T-helper 1 cell (primary cell): ENCODE measurements at places on chromosomes 4 and X.

- no peak for DNase-seq
These were observed 57.5 kb upstream of the ZCCHC13 start for GRCh38 chrX:74246524-74246923.

GRCh38 chrX:46757052-46757451, 1.9 kb downstream of the SLC9A7 start:
- DNase-seq, result no peak

DNA sequence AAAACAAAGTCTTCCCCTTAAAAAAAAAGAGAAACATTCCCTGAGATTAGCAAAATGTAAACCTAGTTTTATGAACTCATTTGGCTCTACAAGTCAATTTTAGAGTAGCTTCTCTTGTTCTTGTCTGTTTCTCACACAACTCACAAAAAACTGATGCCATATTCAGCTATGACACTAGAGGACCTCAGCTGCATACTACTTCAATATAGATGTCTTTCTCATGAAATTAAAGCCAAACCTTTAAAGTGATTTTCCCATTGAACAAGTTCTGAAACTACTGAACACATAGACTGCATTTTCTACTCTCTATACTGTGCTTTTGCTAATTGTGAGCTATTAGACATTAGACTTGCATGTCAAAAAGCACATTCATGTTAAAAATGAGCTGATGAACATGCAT, 49.8 kb downstream of the TBCK start:
- DNase-seq, result no peak

DNA sequence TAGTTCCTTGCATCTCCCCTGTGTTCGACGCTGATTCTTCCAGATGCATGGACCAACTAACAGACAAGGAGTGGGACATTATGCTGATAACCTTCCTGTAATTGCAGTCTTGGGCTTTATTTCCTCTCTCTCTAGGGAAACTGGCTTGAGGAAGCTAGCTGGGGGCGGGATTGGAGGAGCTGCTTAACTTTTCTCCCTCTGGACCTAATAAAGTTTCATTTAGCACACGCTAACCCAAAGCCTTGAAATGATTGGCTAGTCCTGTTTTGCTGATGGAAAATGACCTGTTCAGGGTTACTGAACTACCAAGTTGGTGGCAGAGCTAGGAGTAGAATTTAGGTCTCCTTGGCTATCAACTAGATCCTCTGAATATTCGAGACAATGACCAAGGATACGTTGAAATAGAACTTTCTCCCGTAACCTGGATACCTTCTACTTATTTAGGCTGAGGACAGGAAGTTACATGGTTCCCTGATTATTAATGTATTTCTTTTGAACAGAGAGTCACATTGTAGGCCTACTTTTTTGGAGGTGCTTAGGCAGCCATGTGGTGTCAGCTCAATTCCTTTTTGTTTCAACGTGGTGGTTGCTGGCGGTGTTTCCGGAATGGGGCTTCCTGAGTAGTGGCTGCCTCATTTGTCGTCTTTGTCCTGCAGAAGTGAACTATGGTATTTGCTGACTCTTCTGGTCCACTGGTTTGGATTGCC, 2.0 kb downstream of the PGK1 start:
- DNase-seq, result peak; percentile 10

DNA sequence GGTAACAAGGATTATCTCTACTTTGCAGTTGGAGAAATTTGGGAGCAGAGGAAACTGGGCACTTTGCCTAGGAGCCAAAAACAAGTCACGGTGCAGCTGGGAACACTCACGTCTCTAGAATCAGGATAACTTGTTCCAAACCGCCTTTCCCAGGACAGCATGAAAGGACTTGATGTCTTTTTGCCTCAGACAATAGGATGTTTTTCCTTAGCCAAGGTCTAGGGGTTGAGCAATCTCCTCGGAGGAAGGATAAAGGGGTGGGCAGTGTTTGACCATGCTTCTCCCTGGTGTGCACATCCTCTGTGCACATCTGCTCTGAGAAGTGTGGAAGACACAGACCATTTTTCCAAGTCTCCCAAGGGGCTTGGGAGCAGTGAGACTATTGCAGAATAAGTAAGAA, 1.7 kb upstream of the SPARCL1 start:
- no peak for DNase-seq

DNA sequence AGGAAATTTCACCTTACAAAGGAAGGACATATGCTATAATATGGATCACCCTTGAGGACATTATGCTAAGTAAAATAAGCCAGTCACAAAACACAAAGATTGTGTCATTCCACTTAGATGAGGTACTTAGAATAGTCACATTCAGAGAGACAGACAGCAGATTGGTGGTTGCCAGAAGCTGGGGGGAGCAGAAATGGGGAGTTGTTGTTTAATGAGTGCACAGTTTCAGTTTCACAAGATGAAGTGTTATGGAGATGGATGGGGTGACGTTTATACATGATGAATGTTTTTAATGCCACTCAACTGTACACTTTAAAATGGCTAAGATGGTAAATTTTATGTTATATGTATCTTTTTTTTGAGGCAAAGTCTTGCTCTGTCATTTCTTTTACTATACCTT, 14.8 kb upstream of the SPON2 start:
- no peak for DNase-seq

- no peak for DNase-seq
These were observed 182.1 kb upstream of the MAP3K15 start for GRCh38 chrX:19697416-19697815.

GRCh38 chrX:56932106-56932505, 63.2 kb downstream of the SPIN3 start:
- no peak for DNase-seq

DNA sequence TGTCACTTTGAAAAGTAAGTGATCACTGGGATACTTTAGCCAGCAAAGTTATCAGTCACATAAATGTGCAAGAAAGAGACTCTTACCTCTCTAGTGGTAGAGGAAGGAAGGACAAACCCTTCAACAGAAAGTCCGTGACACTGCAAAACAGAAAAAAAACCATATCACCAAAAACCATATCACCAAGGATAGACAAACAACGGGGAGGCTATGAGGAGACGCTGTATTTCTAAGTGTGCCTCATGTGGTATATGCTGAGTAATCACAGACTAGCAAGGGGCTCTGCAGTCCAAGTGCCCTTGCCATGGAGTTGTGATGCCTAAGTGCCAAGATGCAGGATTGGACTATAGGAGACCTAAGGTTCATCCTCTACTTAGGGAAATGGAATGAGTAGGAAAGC, 11.5 kb upstream of the HDAC8 start:
- DNase-seq, result no peak

DNA sequence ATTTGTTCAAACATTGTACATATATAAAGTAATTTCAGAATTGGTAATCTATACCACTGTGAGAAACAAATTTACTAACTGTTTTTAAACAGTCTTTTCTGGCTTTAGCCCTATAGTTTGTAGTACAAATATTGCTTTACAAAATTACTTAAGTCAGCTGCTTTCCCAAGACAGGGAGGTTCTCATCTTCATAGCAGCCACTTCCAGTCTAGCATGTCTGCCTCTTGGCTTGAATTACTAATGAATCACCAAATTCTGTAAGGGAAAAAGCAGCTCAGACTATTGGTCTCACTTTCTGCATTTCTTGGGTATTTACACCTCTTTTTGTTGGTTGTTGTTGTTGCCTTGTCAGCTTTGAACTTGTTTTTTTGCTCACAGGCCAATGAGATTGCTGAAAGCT, 187.2 kb downstream of the NPFFR2 start:
- no peak for DNase-seq

DNA sequence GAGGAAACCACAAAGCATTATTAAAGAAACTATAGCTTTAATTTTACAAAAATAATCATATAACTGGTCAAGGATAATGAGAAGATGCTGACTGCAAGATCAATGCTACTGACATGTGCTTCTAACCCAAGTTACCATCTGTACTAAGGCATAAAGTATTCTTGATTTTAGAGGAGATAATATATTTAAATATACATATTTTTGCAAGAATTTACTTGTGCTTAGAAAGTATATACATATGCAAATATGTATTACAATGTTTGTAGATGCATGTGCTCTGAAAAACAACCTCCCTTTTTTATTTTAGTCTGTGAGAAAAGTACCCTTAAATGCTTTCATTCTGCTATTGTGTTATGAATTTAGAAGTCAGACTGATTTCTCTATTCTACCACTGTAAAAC, 740.7 kb upstream of the SLIT2 start:
- no peak for DNase-seq

DNA sequence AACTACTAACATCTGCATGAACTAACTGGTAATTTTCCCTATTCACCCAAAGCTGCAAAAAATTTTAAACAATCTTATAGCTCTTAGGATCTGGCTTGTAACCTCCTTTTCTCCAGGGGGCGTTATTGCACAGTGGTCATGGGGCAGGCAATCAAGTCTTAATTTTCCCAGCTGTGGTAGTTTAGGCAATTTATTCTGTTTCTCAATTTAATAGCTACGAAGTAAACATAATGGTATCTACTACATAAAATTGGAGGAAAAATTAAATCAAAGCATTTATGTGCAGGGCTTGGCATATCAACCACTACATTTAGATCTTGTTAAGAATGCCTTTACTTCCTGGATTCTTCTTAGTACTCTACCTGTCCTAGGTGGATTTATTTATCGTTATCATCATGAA, 137.4 kb upstream of the GUCY1A1 start:
- no peak for DNase-seq

GRCh38 chr4:1096841-1097240, 16.5 kb downstream of the RNF212 start:
- DNase-seq, result no peak

DNA sequence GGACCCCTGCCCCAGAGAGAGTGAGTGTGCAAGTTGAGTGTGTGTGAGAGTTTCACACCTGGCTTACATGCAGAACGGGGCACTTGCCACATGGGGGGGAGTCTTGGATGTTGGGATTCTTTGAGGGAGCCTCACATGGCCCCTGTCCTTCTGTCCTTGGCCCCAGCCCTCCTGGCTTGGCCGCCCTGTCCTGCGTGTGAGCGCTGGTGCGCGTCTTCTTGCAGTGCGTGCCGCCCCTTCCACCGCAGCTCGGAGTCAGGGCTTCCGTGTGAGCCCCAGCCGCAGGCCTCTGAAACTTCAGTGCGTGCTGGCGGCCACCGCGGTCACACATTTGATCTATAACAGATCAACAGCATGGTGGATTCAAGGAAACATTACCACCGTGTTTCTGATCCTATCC, 30.1 kb upstream of the HGFAC start:
- DNase-seq, result no peak

GRCh38 chr4:162706051-162706450, 460.6 kb downstream of the NAF1 start:
- DNase-seq, result no peak

- peak; percentile 52 for DNase-seq
These were observed at the start of the genes CNGA1 and NIPAL1 for GRCh38 chr4:48016141-48017107. TSS of gene CNGA1 (minus strand) at chr4:48016681. CDS start at chr4:47952689, 63,992 bp downstream. TSS of gene NIPAL1 (plus strand) at chr4:48016772. CDS start at chr4:48016840, 68 bp downstream.

DNA sequence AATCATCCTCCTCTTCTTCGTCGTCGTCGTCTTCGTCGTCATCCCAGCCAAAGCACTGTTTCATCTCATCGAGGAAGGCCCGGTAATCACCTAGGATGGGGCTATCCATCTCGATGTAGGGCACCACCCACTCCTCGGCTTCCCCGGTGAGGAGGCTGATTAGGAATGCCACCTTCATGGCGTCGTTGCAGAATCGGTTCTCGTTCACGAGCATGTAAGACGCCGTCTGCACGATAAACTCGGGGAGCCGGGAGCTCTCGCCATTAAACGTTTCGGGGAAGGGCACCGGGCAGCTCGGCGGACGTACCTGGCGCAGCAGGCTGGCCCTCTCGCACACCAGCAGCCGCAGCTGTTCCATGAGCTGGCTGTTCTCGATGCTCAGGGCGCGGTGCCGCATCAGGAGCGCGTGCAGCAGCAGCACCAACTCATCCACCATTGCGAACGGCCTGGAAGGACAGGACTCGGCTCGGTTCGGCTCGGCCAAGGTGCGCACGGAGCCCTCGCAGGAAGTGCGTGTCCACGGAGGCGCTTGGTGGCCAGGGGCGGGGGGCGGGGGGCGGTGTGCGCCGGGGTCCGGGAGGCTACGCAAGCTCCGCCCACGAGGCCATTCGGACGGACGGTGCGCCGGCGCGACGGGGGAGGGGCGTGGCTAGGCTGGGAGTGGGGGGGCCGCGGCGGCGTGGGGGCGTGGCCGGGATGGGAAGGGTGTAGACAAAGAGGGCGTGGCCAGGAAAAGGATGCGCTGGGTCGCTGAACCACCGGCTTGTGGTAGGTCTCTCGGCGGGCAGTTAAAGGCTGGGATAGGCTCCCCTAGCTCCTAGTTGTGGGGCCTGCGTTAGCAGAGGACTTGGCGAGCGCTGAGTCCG, at the start of gene LDOC1:
Gene LDOC1, minus strand, starts transcription at position 544 of the 866 bp plus-strand sequence. Its CDS starts 108 bp downstream, at position 436.
- DNase-seq, result peak; percentile 56

- no peak for DNase-seq
These were observed 221.9 kb downstream of the BMPR1B start for GRCh38 chr4:94979621-94980020.

DNA sequence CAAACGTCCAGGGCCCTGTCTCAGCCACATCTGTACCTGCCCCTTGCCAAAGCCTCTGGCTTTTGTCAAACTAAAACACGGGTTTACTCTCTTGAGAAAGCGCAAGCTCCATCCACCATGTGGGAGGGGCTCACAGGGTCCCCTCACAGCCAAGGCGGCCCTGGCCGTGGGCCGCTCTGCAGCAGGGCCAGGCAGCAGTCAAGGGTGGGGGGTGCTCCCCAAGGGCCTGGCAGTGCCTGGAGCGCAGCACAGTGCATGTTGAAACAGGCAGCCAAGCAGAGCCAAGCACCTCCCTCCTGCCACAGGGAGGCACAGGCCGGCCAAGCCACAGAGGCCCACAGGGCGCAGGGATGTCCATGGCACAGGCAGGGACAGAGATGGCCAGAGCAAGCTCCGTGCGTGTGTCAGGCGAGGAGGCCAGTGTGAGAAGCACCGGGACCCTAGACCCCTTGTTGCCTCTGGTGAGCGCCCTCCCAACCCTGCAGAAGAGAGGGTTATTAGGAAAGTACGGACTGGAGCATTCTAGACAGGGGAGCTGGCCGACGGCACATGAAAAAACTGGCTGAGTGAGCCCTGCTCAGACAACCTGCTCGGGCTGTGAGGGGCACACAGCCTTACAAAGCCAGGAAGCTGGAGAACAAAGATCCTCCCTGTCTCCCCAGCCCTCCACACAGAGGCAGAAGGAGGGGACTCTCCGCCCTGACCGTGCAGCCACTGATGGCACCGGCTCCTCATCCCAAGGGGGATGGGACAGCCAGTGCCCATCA, 39.0 kb downstream of the FAM53A start:
- no peak for DNase-seq

- no peak for DNase-seq
These were observed 21.3 kb downstream of the ZNF330 start for GRCh38 chr4:141241986-141242385.

DNA sequence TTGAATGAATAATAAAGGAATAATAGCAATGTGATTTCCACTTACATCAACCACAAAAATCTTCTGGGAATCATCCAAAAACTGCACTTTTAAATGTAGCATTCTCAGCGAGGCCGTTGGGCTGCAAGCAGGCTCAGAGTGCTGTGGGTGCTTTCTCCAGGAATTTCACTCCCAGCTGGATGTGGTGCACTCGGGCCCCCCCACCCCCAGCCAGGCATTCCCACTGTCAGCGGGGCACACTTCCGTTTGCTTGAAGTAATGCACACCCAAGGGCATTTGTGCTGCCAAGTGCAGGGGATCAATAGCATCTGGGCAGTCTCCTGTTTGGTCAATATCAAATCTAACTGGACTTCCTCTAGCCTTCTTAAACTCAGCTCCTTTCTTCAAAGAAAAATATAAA, at the start of gene FRMD7:
Gene FRMD7, minus strand, starts transcription at position 278 of the 400 bp plus-strand sequence. Its CDS starts 176 bp downstream, at position 102.
- DNase-seq, result no peak
